LHCN-M2 (cell line): ENCODE measurements at places on chromosomes 2 and 18. TPM values are rescaled to one million over a fixed set of nuclear protein-coding genes. Genes with fewer than 3 reads are reported as not detected.
A peak's percentile ranks its signal among the peaks of the same experiment; 100 is the strongest.

The ADRA2B gene
- not detected in 2 replicates for total RNA-seq

The CYP27C1 gene
- total RNA-seq: 0.32 and 0.63 TPM in 2 replicates

The DSG2 gene
- total RNA-seq: under 0.01 TPM in 2 replicates

The NPAS2 gene
- total RNA-seq: 12.4 and 13.0 TPM in 2 replicates

DNA sequence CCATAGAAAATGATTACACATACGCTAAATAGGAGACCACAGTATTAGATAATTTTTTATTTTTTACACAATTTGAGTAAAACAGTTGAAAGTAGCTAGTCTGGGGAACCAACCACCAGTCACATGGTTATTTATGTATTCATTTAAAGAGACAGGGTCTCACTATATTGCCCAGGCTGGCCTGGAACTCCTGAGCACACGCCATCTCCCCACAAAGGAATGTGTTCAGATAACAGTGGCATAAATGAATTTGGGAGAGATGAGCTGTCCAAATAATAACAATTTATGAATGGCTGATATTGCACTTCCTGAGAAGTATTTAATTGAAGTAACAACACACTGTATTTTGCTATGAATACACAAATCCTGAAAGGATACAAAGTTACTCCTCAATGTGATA, 39.7 kb downstream of the KIDINS220 start:
- DNase-seq: no peak

DNA sequence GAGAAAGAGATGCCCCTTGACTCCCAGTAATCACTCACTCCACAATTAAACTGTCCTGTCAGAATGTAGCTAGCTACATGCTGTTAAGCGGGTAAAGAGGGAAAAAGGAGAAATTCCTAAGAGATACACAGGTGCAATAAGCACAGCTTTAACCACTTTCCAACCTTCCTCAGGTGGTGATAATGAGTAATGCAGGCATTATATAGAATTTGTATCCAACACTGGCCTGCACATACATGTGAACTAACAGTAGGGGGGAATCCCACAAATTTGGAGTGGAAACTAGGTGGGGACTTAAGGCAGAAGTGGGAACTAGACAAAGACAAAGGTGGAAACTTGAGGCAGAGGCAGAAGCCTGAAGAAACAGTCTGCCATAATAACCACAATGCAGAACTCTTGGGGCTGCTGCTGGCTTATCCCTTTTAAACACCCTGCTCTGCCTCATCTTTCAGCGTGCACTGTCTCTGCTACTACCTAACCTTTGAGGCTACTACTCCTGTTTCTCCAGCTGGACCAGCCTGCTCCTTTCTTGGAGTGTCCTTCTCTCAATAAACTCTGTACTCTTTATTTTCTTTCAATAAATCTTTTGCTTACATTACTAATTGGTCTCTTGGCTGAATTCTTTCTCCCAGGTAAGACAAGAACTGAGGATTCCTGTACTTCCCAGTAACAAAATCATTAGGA, 259.7 kb downstream of the PDE11A start:
- no peak for DNase-seq

- peak; percentile 93 for DNase-seq
Observed at GRCh38 chr2:8598295-8599165, 83.3 kb upstream of the ID2 start.

DNA sequence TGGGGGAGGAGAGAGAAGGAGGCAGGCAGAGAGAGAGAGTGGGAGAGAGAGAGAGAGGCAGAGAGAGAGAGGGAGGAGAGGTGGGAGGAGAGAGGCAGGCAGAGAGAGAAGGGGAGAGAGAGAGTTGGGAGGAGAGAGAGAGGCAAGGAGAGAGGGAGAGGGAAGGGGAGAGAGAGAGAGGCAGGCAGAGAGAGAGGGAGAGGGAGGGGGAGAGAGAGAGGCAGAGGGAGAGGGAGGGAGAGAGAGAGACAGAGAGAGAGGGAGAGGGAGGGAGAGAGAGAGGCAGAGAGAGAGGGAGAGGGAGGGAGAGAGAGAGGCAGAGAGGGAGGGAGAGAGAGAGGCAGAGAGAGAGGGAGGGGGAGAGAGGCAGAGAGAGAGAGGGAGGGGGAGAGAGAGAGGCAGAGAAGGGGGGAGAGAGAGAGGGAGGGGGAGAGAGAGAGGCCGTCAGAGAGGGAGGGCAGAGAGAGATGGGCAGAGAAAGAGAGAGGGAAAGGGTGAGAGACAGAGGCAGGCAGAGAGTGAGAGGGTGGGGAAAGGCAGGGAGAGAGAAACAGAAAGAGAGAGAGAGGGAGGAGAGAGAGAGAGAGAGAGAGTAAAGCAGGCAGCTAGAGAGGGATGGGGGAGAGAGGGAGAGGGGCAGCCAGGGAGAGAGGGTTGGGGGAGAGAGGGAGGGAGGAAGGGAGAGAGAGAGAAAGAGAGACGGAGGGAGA, 122.2 kb upstream of the PXDN start:
- no peak for DNase-seq

GRCh38 chr2:85213404-85213803, 80.2 kb downstream of the TCF7L1 start:
- DNase-seq: no peak

DNA sequence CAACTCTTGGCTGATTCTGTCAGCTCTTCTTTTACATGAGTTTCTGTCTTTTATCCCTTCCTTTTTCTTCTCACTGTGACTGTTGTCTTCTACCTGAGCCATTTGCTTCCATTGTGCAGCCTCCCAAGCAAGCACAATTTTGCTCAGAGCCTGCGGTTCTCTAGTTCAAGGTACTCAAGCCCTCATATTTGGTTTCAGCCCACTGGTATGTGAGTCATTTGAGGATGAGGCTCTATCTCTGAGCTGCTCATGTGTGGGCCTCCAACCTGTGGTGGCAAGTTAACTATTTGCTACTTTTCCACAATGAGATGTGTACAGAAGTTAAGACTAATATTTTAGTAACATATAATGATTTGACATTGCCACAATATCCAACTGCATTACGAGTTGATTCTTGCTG, 183.0 kb downstream of the PHLPP1 start:
- no peak for DNase-seq

GRCh38 chr2:62197925-62198633, 2.2 kb downstream of the B3GNT2 start:
- DNase-seq: no peak
